ENCODE measurements at places on chromosomes 3 and 15.
A peak's percentile ranks its signal among the peaks of the same experiment; 100 is the strongest.

DNA sequence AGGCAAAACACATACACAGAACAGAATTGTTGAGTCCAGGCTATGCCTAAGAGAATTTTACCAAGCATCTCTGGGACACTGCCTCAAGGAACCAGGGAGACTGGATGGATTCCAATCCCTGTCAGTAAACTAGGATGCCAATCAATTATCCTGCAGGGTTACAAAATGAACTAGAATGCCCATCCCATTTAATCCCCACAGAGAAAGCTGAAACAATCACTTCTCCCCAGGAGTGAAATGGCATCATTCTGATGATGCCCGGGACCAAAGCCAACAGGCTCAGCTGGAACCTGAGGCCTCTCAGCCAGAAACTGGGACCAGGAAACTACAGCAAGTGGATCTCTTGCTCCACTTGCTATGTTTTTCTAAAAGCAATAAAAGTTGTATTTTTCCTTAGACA, 130.0 kb upstream of the TJP1 start:
- no peak for DNase-seq

GRCh38 chr15:33810073-33810595, 158.2 kb upstream of the CHRM5 start:
- no peak for DNase-seq

- peak; percentile 47 for DNase-seq
Measured at GRCh38 chr3:46947981-46948791, 28.4 kb downstream of the CCDC12 start.

GRCh38 chr3:43346978-43347749, 60.8 kb downstream of the SNRK start:
- peak; percentile 15 for DNase-seq

GRCh38 chr3:12574661-12575060, 17.8 kb downstream of the MKRN2 start:
- no peak for DNase-seq

DNA sequence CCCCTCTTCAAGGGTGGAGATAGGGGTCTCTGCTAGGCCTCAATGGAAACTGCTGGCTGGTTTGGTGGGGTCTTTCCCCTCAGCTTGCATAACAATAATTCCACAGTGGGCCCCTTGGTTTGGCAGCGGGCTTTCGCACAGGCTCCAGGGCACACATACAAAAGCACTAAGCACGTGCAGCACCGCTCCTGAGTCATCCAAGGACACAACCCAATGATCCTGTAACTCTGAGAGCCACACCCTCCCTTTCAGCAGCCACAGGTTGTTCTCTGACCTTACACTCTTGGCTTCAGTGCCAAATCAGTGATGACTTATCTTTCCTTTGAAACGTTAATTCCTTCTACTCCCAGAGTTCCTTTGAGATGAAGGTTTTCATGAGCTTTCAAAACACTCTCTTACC, 41.7 kb downstream of the DAPK2 start:
- no peak for DNase-seq

DNA sequence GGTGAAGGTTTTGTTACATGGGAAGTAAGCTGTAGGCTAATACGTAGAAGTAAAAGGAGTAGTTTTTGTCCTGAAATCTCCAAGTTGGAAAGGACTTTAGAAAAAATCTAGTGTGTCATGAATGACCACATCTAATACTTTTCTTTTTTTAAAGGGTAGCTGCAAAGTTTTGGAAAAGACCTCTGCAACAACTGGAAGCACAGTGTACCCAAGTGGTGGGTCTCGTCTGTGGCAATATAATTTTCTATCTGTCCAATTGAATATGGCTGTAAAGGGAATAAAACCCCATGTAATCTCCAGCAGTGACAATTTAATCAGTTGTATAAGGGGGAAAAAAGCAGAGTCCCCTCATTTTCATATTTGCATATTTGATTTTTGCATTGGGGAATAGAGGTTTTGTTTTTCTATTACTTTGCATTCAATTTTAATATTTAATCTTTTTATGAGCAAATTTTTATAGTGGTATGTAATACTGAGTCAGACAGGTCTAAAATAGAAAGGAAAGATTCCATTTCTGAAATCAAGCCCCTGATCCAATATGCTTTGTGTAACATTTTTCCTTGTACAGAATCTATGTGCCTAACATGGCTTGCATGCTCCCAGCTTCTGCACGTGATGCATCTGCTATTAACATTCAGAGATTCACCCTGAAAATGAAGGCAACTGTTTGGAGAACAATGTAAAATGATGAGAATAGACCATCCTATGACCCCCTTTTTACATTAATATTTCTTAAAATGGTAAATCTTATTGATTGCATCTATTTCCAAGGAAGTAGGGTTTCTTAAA, 531.4 kb downstream of the ZIC1 start:
- no peak for DNase-seq

GRCh38 chr3:128479558-128480086, 12.9 kb upstream of the DNAJB8 start:
- DNase-seq = no peak

DNA sequence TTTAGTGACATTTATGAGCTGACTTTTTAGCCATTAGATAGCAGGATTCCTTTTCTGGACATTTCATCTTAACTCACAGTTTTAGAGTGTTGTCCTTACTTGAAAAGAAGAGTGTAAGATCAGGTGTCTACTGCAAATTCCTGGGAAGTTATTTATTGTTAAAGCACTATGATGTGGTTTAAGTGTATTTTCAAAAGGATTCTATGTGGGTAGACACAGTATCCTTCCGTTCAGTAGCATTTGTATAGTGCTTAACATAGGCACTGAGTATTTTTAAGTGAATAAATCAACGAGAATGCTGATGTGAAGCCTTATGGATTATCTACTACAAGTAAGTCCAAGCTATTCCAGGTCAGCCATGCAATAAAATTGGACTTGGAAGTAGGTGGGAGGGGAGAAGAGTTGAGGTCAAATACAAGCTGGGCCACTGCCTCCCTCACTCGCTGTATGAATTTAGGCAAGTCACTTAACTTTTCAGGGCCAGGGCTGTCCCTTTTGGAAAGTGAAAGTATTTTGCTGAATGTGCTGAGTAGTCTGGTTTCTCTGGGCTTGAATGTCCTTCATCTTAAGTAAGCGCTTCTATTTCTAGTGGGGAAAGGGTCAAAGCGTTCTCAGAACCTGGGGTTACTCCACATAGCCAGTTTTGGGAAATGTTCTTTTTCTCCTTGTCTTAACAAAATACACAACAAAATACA, 48.6 kb downstream of the GAP43 start:
- no peak for DNase-seq

- no peak for DNase-seq
Measured at GRCh38 chr15:88719654-88720053, 80.8 kb downstream of the ISG20 start.

- no peak for DNase-seq
Measured at GRCh38 chr3:164791263-164791662, 287.0 kb downstream of the SI start.

DNA sequence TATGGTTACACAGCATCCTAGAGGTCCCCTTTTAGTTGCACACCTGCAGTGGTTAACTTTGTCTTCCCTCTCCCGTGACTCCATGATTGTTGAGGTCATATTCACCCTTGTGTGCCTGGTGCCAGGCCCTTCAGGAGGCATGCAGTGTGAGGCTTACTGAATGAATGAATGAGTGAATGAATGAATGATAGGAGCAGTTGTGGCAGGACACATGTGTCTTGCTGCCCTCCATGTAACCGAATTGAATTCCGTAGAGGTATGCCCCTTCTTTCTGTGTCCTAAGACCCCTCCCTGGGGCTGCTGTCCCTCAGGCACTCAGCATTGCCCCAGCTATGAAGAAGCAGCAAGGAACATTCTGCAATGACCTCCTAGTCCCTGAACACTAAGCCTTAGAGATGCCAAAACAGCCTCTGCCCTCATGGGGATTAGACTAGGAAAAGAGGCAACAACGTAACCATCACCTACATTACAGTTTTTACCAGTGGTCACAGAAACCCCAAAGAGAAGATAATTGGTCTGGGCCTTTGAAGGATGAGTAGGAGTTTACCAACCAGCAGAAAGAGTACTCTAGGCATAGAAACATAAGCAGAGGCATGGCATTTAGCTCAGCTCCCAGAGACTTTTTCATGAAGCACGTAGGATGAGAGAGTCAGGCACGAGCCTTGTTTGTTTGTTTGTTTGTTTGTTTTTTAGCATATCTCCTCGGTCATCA, 22.5 kb upstream of the CPNE9 start:
- no peak for DNase-seq

- DNase-seq = no peak
Measured at GRCh38 chr3:38560996-38561717, 65.0 kb downstream of the EXOG start.

DNA sequence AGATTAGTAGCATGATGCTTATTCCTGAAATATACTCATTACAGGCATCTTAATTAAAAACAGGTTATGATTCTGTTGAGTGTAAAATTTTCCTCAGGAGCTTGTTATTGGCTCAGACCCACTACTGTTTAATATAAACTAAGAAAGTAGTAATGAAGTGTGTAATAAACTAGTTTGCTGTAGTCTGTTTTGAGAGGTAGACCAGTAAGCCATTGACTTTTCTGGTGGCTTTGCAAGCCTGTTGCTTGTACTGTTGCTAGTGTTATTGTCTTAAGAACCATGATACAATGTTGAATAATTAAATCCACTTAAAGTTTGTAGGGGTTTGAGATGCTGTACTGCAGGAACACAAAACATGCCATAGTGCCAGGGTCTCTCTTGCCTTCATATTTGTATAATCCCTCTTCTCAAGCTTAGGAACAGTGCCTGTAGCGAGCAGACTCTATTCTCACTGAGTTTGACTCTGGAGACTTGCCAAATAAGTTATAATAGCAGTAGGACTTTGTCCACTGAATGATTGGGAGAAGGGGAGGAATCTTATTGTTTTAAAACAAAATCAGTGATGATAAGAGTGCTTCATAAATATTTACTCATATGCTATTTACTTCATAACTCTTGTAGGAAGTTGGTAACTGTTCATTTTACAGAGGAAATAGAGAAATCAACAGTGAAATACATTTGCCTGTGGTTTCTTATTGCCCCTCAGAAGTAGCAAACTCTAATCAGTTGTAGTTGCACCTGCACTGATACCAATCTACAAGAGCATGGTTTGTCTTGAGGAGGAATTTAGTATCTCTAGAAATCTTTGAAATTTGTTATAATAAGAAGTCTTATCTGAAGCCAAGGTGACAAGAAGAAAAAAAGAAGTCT, 13.4 kb downstream of the TCF12 start:
- DNase-seq = no peak

GRCh38 chr15:58574631-58575030, 142.8 kb downstream of the LIPC start:
- DNase-seq = no peak

GRCh38 chr3:41044523-41044922, 154.8 kb upstream of the CTNNB1 start:
- no peak for DNase-seq

GRCh38 chr3:170055209-170055608, 17.4 kb downstream of the GPR160 start:
- no peak for DNase-seq

- DNase-seq = no peak
Measured at GRCh38 chr3:196336319-196337145, 1.7 kb downstream of the TM4SF19 start.

- DNase-seq = no peak
Measured at GRCh38 chr3:191324936-191325335, 4.3 kb upstream of the CCDC50 start.

DNA sequence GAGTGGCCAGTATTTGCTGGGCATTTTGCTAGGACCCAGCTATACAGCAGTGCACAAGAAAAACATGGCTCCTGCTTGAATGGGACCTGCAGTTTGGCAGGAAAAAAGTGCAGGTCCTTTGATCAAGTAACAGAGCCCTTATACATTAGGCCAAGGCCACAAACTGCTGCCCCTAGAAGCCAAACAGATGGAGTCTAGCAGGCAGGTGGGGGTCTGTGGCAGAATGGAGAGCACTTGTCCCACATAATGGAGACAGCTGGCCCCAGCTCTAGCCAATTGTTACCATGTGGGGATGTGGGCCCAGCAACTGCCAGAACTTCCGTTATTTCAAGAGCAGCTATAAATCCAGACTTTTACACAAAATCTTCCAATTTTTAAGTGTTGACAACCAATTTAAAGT, 79.3 kb downstream of the SHQ1 start:
- DNase-seq = no peak

- DNase-seq = no peak
Measured at GRCh38 chr3:24640330-24640877, 145.8 kb upstream of the THRB start.

DNA sequence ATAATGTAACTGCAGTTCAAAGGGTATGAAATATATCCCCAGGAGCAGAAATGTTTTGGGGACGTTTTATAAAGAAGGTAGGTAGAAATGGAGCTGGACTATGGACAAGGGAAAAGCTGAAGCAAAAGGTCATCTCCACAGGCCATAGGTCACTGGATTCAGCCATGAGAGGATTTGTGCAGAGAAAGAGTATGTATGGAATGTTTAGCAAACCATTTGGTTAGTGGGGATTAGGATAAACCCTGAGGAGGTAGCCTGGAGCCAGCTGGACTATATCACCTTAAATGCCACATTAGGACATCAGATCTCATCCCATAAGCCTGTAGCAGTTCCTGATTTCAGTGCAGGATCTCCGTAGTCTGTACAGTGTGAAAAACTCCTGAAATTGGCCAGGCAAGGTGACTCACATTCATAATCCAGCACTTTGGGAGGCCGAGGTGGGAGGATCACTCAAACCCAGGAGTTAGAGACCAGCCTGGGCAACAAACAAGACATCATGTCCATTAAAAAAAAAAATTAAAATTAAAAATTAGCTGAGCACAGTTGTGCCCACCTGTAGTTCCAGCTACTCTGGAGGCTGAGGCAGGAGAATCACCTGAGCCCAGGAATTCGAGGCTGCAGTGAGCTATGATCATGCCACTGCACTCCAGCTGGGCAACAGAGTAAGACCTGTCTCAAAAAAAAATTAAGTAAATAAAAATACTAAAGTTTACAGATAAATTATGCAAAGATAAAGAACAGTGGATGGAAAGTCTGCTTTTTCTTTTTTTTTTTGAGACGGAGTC, 4.7 kb downstream of the IP6K1 start:
- DNase-seq = no peak

- DNase-seq = no peak
Measured at GRCh38 chr3:105758451-105758850, 110.4 kb downstream of the CBLB start.

GRCh38 chr3:196192524-196193051, 18.6 kb downstream of the ZDHHC19 start:
- no peak for DNase-seq

- DNase-seq = no peak
Measured at GRCh38 chr15:72206677-72207000, 9.1 kb upstream of the GRAMD2A start.

DNA sequence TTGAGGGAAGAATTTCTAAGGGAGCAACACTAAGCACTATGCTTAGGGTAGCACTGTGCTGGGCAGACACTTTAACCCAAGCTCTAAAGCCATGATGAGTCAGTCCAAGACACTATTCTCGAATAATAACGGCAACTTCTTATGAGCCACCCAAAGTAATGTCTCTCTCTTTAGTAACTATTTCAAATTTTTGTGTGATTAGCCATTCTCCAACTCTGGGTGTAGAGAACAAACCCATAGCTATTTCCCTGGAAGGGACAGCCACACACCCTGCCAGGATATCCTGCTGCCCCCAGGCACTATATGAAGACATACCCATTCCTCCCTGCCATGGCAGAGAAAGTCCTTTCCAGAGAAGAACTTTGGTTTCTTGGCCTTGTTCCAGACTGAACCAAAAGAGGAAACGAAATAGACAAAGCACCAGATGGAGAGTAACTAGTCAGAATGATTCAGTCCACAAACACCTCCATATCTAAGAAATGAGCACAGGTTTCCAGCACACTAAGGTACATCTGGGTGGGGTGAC, 384.9 kb upstream of the THBS1 start:
- no peak for DNase-seq

GRCh38 chr15:46815765-46816164, 901.5 kb upstream of the SEMA6D start:
- no peak for DNase-seq

GRCh38 chr3:126267169-126267975, 87.0 kb upstream of the ALDH1L1 start:
- DNase-seq = no peak

All from stimulated activated CD8-positive, alpha-beta memory T cell treated with anti-CD3 and anti-CD28 coated beads, Interleukin-4, amount 100 ng/mL, for 1 hour (primary cell).